ENCODE measurements at places on chromosomes 1 and 21.

DNA sequence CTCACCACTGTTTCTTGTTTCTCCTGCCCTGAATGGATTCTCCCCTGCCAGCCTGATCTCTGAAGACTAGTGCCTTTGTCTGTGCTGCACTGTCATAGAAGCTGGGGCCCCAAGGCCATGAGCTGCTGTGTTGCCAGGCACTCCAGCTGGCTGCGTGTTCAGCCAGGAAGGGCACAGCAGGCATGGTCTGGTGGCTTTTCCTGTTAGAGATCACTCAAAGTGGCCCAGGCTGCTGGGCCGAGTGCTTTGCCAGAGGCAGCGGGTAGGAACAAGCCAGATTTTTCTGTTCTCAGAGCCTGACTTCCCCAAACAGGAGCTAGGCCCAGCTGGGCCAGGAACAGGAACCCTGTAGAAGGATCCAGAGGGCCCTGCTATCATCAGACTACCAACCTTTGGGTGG, 5.2 kb downstream of the ADPRS start:
- DNase-seq, result no peak

DNA sequence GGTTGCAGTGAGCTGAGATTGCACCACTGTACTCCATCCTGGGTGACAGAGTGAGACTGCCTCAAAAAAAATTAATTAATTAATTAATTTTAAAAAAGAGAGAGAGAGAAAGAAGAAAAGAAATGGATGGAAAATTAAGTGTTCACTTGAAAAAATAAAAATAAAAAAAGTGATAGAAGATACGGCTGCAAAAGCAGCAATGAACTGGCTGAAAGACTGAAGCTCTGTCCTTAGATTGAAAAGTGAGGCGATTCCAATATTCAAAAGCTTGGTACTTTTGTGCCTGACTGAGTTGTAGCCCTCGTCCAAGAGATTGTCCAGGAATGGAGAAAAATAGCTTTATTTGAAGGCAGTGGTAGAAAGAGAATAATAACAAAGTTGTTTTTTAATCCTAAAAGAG, 154.6 kb downstream of the ADSS2 start:
- no peak for DNase-seq

- no peak for DNase-seq
Measured at GRCh38 chr1:167328306-167328815, 107.7 kb downstream of the POU2F1 start.

- no peak for DNase-seq
Measured at GRCh38 chr1:220928725-220929300, 49.6 kb downstream of the HLX start.

GRCh38 chr1:10207810-10208209, 2.6 kb upstream of the KIF1B start:
- no peak for DNase-seq

- DNase-seq, result no peak
Measured at GRCh38 chr1:17603091-17603841, 63.8 kb downstream of the ARHGEF10L start.

DNA sequence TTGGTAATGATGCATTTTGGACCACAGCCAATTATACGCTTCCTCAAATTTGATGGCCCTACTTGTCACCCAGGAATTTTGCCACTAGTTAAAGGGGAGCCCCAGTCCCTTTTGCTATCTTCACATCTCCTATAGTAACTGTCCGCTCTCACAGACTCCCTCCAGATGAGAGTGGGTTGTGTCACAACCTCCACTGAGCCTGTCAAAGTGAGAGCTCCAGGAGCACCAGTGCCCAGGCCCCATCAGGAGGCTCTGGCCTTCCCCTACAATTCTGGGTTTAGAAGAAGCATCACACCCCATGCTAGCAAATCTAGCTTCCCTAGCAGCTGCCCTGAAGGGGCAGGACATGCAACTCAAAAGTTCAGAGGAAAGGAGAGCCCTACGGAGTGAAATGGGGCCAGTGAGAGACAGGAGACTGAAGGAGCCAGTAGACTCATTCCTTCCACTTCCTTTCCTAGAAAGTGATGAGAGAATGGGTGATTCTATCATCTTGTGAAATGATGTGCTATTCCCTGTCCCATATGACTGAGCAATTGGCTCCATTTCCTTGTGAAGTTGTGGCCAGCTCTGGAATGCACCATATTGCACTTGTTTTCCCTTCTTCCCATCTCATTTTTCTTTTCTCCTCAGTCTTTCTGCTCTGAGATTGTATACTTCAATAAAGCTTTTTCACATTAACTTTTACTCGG, 541.3 kb downstream of the DPYD start:
- no peak for DNase-seq

- DNase-seq, result no peak
Measured at GRCh38 chr1:193066606-193067005, 7.2 kb downstream of the RO60 start.

DNA sequence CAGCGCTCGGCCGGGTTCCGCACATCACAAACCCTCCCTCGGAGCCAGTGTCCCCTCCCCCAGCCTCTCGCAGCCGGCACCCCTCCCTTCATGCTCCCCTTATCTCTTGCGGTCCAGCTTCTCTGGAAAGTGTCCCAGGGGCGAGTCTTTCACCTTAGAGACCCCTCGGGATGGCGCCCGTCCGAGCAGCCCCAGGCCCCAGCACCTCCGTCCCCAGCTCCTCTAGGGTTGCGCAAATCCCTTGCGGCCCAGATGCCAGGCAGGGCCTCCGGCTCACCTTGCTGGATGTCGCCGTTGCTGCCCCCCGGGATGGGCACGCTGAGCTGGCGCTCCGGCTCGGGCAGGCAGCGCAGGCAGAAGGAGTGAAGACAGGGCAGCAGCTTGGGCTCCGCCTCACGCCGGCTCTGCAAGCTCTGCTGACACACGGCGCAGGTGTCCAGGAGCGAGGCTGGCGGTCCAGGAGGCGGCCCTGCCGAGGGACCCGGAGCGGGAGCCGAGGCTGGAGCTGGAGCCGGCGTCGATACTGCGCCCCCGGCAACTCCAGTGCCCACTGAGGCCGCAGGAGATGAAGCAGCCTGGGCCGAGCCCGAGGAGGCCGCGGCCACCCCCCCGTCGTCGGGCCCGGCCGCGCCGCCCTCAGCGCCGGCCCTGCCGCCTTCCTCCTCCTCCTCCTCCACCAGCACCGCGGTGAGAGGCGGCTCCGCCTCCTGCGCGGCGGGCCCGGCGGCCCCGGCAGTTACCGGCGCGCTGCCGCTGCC, 550 bp downstream of the TRIM33 start:
- DNase-seq, result peak; percentile 57

- no peak for DNase-seq
Measured at GRCh38 chr1:170067253-170067819, 7.2 kb downstream of the KIFAP3 start.

DNA sequence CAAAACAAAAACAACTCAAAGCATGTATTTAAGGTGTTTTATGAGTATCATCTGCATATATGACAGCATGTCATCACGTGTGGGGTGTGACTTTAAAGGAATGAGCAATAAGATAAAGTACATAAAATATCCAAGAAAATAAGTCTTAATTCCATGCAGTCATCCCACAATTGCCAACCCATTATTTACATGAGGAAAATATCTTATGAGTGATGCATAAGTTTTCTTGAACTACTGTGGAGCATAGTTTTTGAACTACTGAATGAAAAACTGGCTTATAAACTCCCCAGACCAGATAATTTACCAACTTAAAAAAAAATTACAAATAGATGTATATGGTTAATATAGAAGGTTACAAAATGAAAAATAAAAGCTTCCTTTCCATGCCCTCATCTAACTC, 29.7 kb upstream of the MTMR11 start:
- no peak for DNase-seq

DNA sequence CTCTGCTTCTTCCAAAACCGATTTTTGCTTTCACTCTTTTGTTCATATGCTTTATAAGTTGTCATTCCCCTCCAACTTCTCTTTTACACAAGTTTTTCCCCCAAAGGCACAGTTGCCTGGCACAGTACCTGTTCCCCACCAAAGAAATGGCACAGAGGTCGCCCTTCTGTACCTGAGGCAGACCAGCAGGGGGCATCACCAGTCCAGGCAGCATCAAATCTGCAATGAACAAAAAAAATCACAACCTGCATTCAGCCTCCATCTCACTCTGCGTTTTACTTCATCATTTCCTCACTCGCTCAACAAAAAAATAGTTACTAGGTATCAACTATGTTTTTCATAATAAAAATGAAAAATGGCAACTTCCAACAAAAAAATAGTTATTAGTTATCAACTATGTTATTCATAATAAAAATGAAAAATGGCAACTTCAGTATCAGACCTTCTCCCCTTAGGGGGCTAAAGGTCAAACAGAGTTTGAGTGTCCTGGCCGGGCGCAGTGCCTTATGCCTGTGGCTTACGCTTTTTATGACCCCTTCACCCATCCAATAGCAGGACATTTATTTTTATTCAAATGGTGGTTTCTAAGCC, 4.1 kb downstream of the EIF2D start:
- DNase-seq, result peak; percentile 56

GRCh38 chr1:93735722-93736121, 54.1 kb upstream of the BCAR3 start:
- DNase-seq, result no peak

GRCh38 chr1:46639547-46639946, 22.9 kb upstream of the MOB3C start:
- no peak for DNase-seq

DNA sequence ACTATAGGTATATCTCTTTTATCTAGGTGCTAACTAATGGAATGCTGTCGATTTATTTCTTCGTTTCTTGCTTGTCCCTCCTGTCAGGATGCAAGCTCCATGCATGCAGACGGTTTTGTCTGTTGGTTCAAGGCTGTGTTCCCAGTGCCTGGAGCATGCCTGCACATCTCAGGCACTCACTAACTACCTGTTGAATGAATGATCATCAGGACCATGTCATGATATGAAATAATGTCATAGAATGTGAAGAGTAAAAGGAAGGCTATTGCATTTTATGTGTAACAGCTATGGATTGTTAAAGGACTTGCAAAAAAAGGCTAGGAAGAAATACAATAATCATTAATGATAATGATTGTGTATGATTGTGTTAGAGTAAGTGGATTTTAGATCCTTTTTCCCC, 4.2 kb downstream of the GPR25 start:
- no peak for DNase-seq

GRCh38 chr1:41776891-41777441, 141.8 kb downstream of the HIVEP3 start:
- DNase-seq, result no peak

DNA sequence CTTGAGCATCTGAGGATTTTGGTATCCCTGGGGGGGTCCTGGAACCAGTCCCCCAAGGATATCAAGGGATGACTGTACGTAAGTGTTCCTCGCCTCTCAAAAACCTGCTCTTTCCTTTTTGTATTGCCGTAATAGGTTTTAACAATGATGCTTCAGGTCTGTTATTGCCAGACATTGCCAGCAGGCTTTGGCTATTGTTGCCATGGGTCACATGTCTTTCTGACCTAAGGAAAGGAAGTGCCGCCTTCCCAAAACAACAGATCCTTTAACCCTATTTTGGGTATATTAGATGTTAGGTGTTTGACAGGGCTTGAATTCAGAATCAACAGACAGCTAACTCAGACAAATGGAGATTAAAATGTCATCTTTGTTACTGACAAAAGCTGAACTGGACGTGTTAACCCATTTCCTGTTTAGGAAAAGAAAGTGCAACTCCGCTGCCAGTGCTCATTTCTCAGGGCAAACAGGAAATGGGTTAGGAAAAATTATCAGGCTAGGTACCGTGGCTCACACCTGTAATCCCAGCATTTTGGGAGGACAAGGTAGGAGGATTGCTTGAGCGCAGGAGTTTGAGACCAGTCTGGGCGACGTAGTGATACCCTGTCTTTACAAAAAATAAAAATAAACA, 12.4 kb upstream of the PRPF38B start:
- DNase-seq, result no peak

- DNase-seq, result no peak
Measured at GRCh38 chr1:227424953-227425352, 106.7 kb upstream of the CDC42BPA start.

GRCh38 chr21:21200103-21200938, 202.1 kb downstream of the NCAM2 start:
- peak; percentile 39 for DNase-seq

DNA sequence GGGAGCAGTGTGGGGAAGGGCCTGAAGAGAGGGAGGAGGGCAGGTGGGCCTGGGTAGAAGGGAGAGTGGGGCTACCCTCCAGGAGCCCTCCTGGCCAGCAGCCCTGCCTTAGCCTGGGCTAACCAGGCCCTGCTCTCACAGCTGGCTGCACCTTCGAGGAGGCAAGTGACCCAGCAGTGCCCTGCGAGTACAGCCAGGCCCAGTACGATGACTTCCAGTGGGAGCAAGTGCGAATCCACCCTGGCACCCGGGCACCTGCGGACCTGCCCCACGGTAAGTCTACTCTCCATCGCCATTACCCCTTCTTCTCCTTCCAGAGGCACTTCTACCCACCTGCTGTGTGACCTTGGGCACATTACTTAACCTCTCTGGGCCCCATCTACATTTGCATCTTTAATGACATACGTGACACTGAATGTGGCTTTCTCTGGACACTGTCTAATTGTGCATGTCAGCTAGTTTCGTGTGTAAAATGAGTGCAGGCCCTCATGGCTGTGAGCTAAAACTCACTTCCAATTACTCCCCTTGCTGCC, 18.9 kb downstream of the PTPRU start:
- DNase-seq, result no peak

- DNase-seq, result no peak
Measured at GRCh38 chr21:44613386-44614155, 1.7 kb downstream of the KRTAP10-8 start.

DNA sequence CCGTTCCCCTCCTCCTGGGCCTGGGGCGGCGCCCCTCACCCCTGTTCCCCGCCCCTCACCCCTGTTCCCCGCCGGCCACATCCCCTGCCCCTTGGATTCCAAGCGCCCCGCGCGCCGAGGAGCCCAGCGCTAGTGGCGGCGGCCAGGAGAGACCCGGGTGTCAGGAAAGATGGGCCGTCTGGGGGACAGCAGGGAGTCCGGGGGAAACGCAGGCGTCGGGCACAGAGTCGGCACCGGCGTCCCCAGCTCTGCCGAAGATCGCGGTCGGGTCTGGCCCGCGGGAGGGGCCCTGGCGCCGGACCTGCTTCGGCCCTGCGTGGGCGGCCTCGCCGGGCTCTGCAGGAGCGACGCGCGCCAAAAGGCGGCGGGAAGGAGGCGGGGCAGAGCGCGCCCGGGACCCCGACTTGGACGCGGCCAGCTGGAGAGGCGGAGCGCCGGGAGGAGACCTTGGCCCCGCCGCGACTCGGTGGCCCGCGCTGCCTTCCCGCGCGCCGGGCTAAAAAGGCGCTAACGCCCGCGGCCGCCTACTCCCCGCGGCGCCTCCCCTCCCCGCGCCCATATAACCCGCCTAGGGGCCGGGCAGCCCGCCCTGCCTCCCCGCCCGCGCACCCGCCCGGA, at the start of gene TP73:
Gene TP73, plus strand, starts transcription at position 587 of the 618 bp plus-strand sequence. CDS start 29,850 bp downstream, outside the sequence.
- peak; percentile 9 for DNase-seq

- DNase-seq, result no peak
Measured at GRCh38 chr1:240278082-240278481, 186.4 kb downstream of the FMN2 start.

GRCh38 chr1:41823471-41823870, 95.3 kb downstream of the HIVEP3 start:
- no peak for DNase-seq

DNA sequence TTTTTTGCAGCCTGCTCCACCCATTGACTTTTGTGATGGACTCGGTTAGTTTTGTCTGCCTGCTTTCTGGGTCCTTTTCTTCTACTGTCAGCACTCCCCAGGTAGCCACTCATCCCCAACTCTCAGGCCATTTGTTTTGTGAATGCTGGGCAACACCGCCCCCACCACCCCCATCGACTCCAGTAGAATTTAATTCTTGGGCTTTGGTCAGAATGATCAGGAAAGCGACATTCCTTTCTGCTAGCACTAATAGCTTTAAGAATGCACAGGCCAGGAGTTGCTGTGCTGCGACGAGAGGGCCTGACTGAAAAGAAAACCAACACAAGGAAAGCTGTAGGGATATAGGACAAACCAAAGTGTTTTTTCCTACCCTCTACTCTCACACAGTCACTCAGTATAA, 144.4 kb downstream of the CDC7 start:
- no peak for DNase-seq

All from naive thymus-derived CD4-positive, alpha-beta T cell (primary cell).